ENCODE measurements at places on chromosomes 6 and 20.

GRCh38 chr6:4486568-4487315 is 289.5 kb upstream of the CDYL start:
- no peak for DNase-seq

GRCh38 chr6:126608681-126609080 is 268.8 kb downstream of the CENPW start:
- no peak for DNase-seq

GRCh38 chr20:50992733-50993457 is 30.0 kb downstream of the KCNG1 start:
- no peak for DNase-seq

DNA sequence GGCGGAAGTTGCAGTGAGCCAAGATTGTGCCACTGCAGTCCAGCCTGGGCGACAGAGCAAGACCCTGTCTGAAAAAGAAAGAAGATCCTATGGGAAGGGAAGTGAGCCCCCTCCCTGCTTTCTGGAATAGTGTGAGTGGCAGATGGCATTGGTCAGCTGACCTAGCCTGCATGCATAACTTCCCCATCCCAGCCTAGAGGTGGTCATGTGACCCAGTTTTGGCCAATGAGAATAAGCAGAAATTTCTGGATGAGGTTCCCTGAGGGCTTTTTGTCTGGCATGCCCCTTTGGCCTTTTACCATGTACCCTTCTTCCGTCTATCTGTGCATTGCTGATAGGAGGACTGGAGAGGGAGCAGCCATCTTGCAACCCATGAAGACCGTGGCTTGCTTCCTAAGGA is 269.3 kb downstream of the NRN1 start:
- DNase-seq = no peak

DNA sequence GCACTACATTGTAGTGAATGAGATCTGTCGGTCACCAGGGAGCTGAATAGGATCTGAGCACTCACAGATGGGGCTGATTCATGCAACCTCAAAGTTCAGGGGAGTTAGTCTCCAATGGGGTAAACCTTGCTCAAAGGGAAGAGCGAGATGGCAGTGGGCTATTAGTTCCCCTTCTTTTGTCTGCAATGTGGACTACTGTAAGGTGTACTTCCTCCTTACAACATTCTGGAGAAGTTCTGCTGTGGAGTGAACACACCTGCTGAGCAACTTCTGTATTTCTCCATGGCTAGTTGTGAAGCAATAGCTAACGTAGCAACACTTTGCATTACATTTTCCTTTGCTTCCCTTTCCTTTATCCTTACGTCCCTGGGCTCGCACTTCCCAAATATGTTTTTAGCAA is 134.3 kb upstream of the B3GAT2 start:
- no peak for DNase-seq

DNA sequence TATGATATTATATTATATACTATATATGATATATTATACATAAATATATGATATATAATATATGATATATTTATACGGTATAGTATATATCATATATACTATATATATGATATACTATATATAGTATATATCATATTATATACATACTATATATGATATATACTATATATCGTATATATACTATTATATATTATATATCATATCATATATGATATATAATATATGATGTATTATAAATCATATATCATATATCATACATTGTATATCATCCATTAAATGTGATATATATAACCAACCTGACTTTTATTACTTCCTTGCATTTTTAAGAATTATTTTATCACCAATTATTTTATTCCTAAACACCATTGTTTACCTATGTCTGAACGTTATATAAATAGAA is 146.6 kb upstream of the PRSS16 start:
- DNase-seq = no peak

DNA sequence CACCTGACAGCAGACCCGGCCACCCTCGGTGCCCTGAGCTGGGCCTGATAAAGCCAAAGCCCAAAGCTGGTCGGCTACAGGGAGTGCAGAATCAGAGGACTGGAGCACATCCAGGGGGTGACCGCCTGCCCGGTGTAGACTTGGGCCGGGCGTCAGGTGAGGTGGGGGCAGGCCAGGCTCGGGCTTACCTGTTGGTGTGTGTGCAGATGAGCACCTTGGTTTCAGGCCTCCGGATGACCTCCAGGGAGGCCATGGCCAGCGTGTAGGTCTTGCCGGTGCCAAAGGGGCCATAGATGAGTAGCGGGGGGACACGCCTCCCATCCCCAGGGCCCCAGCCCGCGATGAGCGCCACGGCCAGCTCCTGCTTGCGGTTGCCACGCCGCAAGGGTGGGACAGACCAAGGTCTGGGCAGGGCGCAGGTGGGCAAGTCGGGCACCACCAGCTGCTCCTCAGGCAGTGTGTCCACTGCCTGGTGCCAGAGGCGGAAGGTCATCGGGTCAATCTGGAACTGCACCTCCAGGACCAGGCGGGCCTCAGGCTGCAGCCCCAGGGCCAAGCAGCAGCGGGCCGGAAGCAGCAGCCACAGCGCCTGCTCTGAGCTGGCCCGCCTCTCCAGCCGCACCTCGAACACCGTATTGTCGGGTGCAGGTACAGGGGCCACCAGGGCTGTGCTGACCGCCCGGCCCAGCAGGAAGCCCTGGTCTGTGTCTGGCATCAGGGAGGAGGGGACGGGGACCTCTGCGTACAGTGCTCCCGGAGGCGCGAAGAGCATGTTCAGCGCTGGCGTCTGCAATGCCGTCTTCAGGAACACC is 5.7 kb downstream of the HELZ2 start:
- DNase-seq = no peak

DNA sequence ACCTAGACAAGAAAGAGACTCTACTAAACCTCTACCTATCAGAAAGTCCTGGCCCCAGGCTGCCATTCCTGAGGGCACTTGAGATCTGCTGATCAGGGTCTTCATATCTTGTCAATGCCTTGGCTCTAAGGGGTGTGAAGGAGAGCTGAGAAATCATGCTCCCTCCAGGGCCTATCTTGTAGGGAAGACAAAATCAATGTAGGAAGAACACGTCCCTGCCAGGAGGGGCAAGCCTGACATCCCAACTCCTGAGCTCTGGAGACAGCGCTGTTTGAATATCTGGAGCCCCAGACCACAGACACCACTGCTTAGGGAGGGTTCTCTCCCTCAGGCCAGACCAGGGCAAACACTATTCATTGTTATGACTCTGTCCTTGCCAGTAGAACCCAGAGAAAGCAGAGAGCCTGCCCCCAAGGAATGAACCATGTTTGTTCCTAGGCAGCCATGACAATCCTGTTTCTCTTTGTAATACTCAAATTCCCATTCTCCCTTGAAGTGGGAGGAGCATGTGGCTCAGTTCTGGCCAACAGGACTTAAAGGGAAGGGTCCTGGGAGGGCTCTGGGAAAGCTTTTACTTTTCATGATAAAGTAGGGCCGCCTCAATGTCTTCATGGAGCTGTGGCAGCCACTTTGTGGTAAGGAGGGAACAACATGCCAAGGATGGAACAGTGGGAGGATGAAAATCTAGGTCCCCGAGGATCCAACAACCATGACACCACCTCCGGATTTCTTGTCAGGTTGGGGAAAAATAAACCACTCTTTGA is 1.8 kb upstream of the FASTKD5 start:
- no peak for DNase-seq

DNA sequence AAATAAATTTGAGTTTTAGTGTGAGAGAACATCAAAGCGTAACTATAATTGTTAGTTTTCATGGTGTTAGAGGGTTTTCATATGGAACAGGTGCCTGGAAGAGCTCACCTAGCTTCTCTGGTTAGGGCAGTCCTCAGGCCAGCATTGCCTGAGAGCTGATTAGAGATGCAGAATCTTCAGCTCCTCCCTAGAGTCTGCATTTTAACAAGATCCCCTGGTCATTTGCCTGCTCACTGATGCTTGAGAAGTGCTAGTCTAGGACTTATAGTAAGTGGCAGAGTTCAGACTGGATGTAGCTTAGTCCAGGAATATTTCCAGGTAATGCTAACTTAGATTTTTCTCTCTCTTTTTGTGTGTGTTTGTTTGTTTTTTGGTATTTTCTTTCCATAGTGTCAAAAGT is 21.7 kb upstream of the SMIM26 start:
- DNase-seq = no peak

DNA sequence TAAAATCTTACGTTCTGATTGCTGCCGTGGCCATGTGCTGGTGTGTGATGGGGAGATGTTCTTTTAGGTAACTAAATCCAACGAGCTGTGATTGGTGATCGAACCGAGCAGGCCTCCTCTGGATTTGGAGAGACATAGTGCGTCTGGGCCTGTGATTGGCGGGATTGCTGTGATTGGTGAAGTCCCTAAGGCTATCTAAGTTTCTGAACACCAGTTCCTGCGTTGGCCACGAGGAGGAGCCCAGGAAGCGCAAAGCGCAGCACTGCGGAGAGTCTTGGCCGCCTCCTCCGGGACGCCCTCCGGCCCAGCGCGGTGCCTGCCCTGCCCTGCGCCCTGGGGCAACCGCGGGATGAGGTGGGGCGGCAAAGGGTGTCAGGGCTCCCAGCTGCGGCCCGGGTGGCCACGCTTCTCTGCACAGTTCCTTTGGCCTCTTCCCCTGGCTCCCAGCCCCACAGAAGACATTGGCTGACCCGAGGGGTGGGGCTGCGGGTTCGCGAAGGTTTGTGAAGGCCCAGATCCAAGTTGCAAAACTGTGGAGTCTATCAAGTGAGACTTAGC is 33.0 kb downstream of the HNF4A start:
- no peak for DNase-seq

GRCh38 chr20:4091490-4092479 is 76.4 kb upstream of the RNF24 start:
- DNase-seq = no peak

GRCh38 chr6:129604321-129604720 is 105.7 kb downstream of the ARHGAP18 start:
- no peak for DNase-seq

- DNase-seq = no peak
Measured at GRCh38 chr6:166715065-166715464, 88.0 kb upstream of the RPS6KA2 start.

DNA sequence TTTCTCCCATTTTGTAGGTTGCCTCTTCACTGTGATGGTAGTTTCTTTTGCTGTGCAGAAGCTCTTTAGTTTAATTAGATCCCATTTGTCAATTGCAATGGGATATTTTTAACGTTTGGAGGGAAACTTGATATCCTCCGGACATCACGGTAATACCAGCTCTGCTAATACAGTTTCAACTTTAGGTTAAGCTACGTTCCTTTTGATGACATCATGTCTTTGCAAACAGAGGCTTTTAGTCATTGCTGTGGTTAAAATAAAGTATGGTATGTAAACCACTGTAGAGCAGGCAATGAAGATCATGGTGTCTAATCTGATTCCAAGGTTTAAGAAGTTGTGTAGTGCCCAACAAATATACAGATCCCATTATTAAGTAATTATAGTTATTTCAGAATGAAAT is 168.0 kb upstream of the CHD6 start:
- no peak for DNase-seq

- no peak for DNase-seq
Measured at GRCh38 chr6:119132261-119132981, 54.0 kb upstream of the FAM184A start.

DNA sequence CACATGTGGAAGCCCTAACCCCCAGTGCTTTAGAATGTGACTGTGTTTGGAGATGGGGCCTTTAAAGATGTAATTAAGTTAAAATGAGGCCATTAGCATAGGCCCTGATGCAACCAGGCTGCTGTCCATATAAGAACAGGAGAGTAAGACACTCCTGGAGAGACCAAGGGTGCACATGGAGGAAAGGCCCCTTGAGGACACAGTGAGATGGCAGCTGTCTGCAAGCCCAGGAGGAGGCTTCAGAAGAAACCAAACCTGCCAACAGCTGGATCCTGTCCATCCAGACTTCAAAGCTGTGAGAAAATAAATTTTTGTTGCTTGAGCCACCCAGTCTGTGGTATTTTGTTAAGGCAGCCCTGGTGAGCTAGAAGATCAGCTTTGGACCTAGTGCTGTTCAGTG is 16.8 kb upstream of the SNRPB2 start:
- DNase-seq = no peak

DNA sequence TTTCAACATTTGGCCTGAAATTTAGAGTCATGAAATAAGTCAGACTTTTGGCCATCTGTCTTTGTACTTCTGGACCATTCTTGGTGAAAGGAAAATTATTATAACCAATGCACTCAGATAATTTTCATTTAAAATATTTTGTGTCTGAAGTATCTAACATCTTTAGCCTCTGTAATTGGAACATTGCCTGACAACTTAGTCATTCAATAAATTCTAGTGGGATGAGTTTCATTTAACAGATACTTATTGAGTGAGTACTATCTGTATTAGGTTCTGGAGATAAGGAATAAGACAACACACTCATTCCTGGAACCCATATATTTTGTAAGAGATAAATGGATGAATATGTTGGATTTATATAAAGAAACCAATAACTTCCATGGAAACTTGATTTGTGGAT is 536.0 kb downstream of the BCKDHB start:
- no peak for DNase-seq

GRCh38 chr6:161057103-161058091 is 65.8 kb downstream of the MAP3K4 start:
- no peak for DNase-seq

Measured in hippocampal formation (tissue), 2 donors.